Muscle of arm (tissue), 14 donors: ENCODE measurements at places on chromosomes 12 and 14.

GRCh38 chr12:4135919-4136605 is 137.5 kb upstream of the CCND2 start:
- peak; percentile 69 for DNase-seq

- DNase-seq = peak; percentile 70
Observed at GRCh38 chr12:12443431-12443878, 86.6 kb downstream of the BORCS5 start.

DNA sequence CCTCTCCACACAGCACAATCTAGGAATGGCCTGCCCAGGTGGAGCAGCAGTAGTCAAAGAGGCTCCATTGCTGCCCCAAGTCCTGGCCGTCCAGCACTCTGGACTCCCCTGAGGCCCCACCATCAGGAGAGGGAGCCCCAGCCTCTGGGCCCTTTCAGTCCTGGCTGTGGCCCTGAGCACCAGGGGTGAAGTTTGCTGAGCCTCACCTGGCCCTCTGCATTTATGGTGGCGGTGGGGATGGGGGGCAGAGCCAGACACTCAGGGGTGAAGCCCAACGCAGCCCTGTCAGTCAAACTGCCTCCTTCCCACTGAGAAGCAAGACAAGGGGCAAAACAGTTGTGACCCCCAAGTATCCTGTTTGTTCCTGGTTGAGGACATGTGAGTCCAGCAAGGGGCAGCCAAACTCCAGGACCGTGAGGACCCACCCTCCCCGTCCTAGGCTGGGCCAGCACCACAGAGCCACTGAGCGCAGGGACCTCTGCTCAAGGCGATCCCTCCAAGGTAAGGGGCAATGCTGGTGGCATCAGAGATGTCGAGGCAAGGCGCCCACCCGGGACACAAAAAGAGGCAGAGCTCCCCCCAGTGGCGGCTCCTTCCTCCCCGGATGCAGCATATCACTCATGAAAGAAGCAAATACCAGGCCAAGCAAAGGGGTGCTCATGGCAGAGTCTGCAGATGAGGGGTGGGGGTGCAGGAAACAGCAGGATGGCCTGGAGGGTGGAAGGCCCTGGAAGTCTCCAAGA is 4.8 kb upstream of the AMN start:
- no peak for DNase-seq

- DNase-seq = no peak
Observed at GRCh38 chr14:58133739-58134138, 18.3 kb downstream of the ARMH4 start.

GRCh38 chr12:16610743-16611142 is 4.8 kb upstream of the LMO3 start:
- no peak for DNase-seq

DNA sequence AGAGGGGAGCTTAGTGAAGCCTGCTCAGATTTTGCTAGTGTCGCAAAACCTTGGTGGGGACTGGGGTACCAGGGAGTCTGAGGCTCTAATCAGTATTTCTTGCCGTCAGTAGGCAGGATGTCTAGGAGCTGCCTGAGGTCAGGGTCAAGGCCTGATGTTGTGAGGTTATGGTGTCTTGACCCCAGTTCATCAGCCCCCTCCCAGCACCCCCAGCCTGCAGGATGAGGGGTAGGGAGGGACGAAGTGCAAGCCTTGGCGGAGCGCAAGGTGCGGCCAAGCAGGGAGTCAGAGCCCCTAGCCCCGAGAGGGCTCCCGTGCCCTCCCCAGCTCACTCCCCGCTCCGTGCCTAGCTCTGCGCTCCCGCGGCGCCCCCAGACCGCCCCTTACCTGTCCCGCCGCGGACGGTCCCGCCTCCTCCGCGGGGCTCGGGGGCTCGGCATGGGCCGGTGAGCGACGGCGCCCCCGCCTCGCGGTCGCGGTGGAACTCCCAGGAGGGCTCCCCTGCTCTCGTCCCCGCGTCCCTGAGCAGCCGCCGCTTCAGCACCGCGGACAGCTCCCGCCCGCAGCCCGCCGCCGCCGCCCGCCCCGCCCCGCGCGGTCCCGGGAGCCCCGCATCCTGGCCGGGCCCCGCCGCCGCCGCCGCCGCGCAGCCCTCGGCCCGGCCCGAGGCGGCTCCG is 347 bp downstream of the SYNDIG1L start:
- peak; percentile 29 for DNase-seq

- DNase-seq = no peak
Observed at GRCh38 chr12:120225200-120225558, 24.3 kb upstream of the RPLP0 start.

GRCh38 chr14:45284802-45285201 is 31.8 kb upstream of the MIS18BP1 start:
- DNase-seq = no peak

DNA sequence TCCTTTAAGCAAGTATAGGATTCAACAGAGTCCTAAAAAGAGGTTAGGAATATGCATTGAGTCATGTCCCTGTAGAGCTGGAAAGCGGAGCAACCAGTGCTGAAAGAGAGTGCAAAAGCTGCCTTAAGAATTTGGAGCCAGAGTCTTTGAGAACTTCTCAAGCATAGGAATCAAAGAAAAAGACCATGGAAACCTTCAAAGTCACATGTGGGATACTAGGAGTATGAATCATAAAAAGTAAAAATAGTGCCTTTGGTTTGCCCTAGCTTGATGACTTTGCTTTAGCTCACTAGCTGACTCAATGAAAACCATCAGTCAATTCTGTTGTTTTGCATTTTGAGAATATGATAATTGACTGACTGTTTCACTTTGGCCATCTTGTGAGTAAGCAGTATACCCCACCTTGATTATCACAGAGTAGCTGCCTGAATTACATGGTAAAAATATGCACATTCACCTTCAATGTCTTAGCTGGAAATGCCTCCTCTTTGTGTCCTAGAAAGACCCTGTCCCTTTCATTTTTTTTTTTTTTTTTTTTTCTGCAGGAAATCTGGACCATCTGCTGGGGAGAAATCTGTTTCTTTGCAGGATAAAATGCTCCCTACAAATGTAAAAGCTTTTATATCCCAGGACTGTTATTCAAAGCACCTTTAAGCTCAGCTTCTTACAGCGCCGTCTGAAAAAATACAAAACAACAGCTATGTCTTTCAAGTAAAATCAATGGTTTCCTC is 248.6 kb upstream of the KRR1 start:
- no peak for DNase-seq

DNA sequence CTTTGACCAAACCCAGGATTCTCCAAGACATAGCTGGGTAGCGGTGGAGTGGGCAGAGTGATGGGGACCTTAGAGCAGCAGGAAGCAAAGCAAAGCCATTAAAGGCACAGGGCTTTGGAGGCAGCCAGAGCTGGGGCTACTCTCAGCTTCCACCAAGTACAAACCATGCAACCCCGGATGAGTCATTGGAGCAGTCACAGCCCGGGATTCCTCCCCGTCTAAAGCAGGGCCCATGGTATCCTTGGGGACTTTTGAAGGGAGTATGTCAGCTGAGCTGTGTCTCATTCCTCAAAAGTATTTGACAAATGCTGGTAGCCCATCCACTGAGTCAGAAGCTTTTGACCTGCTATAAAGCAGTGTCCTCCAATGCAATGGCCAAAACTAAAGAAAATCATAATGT is 9.7 kb upstream of the IFI27 start:
- no peak for DNase-seq

DNA sequence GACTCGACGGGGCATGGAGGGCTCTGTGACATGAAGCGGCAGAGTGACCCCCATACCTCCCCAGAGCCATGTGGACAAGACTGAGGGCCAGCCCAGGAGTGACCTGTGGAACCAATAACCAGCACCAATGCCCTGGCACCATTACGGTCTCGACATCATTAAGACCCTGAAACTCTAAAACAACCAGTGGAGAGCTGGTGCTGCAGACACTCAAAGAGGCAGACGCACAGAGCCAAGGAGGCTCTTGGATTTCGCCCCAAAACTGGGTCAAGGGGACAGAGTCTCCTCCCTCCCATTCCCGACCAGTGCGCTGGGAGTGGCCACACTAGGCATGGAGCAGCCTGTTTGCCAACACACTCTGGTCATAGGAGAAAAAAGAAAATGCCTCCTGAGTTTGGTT is 41.6 kb upstream of the VASH1 start:
- no peak for DNase-seq

GRCh38 chr12:25975682-25976081 is 17.2 kb downstream of the RASSF8 start:
- DNase-seq = no peak

- DNase-seq = no peak
Observed at GRCh38 chr14:60861545-60862140, 119.2 kb downstream of the TRMT5 start.

DNA sequence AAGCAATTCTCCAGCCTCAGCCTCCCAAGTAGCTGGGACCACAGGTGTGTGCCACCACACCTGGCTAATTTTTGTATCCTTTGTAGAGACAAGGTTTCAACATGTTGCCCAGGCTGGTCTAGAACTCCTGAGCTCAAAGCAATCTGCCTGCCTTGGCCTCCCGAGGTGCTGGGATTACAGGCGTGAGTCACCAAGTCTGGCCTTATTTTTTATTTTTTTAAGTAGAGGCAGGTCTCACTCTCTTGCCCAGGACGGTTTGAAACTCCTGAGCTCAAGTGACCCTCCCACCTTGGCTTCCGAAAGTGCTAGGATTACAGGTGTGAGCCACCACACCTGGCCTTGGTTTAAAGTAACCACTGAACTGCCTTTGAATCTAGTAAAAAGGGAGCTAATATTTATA is 56.8 kb downstream of the SPPL3 start:
- DNase-seq = no peak

DNA sequence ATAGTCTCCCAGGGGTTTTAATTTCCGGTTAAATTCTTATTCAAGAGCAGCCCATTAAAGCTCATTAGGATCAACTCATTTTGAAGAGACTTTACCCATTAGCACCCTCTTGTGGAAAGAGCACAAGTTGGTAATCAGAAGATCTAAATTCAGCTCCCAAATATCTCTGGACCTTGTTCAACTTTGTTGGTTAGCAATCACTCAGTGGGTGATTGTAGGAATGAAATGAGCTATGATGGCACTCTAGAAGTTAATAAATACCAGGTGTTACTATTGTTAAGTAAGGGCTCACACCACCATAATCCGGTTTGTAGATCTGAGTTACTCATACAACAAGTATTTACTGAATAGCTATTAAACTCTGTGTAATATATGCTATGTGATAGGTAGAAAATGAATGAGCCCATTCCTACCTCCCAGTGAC is 42.9 kb downstream of the TRIP11 start:
- peak; percentile 57 for DNase-seq

- no peak for DNase-seq
Observed at GRCh38 chr12:120134307-120134980, 17.9 kb upstream of the RAB35 start.

DNA sequence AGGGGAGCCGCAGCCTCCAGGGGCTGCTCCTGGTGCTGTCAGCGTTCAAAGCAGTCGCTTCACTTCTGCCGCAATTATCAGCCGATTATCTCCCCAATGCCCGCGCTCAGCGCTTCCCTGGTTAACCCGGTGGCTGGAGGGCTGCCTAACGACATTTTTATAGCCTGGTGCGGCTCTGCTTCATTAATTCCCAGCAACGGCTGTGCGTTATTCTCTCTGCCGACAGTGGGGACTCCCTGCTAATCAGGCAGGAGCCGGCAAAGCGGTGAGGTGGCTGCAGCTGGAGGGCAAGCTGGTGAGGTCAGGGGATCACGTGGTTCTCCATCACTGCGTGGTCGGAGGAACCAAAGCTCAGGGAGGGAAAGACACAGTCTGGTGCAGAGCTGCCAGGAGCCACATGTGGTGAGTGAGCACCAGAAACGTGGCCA is 62.9 kb downstream of the GLRX5 start:
- DNase-seq = no peak

DNA sequence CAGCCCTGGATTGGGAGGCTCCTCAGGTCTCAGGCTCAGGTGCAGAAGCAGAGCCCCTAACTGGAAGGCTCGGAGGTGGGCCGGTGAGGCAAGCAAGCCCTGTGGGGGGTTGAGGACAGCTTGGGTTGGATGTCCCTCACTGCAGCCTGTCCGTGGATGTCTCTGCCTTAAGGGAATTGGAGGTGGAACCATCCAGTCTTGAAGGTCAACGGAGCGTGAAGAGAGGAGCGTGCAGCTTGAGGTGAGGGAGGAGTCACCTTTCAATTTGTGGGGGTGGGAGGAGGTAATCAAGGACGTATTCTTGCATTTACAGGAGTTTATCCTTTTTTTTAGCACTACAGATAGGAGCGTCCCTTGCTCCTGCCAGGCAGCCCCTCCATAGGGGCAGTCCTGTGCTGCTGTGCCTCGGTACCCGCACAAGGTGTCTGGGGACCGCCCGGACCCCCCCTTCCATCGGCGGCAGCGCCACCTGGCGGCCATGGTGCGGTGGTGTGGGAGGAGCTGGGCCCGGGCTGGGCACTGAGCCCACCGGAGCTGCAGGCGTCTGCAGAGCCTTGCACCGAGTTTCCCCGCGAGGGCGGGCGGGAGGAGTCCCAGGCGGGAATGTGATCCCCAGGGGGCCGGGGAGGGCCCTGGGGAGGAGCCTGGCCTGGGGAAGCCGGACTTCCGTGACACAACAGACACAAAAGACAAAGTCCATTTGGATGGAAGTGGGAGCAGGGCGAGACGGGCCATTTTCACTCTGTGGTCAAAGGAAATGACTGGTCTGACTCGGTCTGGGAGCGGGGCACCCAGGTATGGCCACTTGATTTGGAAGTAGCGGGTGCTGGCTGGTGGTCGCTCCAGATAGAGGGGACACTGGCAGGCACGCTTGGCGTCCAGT is 864 bp downstream of the DNAJC22 start:
- no peak for DNase-seq

GRCh38 chr14:61977217-61977616 is 215.0 kb downstream of the SNAPC1 start:
- no peak for DNase-seq

DNA sequence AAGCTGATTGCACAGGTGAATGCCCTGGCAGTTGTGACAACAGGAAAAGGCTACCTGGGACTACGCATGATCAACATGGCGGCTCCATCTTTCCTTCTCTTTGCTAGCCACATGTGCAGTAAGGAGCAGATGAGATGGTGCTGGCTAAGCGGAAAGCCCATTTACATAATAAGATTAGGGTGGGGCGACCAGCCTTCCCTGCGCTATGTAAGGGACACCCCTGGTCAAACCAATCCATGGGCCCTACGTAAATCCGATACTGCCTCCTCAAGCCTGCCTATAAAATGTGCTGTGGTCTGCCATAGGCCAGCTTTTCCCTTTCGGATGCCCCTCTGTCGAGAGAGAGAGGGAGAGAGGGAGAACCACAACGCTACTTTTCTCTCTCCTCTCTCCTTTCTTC is 31.0 kb upstream of the BTG1 start:
- DNase-seq = no peak

GRCh38 chr12:16560273-16560672 is 45.7 kb downstream of the LMO3 start:
- no peak for DNase-seq

DNA sequence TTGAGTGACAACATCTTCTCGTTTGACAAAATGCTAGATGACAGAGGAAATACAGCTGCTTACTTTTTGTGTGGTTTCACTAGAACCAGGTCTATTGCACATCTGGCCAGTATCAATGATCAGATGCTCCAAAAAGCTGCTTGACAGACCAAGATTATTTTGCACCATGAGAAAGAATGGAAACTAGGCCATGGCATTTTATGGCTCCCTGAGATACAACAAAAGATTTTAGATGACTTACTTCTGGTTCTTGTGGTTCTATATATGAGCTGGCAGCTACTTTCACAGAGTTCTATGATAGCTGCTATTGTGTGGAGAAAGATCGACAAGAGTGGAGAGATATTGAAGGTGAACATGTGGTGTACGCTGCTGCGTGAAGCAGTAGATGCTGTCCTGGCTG is 25.9 kb upstream of the PPFIBP1 start:
- DNase-seq = no peak
